ENCODE measurements at places on chromosomes 7 and 10.
A peak's percentile ranks its signal among the peaks of the same experiment; 100 is the strongest.

- DNase-seq: no peak
Observed at GRCh38 chr7:134903073-134903790, 83.1 kb upstream of the AGBL3 start.

DNA sequence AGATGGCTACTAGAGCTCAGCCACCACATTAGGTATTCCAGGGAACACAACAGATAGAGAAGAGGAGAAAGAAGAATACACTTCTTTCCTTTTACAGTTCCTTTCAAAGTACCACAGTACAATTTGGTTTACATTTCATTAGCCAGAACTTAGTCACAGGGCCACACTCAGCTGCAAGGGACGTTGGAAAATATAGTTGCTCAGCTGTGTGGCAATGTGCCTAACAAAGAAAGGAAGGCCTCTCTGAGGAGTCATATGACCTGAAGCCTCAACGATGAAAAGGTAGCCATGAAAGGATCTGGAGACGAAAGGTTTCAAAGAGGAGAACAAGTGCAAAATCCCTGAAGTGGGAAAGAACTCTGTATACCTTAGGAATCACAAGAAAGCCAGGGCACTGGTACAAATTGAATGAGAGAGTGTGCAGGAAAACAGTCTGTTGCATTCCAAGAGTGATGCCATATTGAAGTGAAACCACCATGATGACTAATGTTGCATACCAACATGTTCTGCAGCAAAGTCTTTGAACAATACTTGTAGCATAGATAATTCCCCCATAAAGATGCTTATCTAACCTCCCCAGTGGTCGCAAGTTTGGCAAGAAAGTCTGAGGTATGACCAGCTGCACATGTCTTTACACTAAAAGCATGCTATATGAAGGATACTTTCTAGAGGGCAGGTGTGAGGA lies 278.9 kb downstream of the HPSE2 start:
- no peak for DNase-seq

DNA sequence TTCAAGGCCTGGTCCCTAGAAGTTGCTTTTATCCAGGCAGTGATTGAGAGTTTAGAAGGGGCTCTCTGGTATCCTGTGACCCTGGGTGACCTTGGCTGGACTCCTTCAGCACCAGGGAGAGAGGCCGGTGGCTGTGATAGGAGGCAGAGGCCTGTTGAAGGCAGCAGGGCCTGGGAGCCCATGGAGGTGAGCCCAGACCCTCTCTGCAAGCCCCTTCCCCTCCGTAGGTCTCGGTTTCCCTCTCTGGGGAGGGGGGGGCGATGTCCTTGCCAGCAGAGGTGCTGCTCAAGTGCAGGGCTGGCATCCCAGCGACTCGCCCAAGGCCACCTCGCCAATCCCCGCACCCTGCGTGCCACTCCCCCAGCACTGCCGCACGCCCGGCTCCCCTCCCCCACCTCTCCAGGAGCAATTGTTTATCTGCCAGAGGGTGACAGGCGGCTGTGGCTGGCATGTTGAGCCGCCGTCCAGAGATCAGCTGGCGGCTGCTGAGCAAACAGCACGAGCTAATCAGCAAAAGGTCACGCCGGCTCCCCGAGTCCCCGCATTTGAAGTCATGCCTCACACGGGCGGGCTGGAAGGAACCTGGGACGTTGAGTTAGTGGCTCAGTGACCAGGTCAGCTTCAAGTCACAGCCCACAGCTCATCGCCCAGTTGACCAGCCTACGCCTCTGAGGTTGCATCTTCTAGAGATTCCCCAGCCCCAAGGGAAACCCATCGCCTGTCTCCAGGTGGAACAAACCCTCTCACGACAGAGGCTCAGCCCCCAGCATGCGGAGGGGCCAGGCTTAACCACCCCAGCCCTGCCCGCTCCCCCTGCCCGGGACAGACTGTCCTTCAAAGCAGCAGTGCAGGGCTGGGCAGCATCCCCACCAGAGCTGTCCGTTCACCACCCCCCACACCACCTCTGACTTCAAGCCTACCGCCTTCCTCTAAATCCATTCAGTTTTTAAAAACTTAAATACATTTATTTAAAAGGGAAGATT lies 43.7 kb downstream of the ELFN1 start:
- DNase-seq: no peak

GRCh38 chr10:43214071-43214955 lies 52.6 kb downstream of the RASGEF1A start:
- no peak for DNase-seq

DNA sequence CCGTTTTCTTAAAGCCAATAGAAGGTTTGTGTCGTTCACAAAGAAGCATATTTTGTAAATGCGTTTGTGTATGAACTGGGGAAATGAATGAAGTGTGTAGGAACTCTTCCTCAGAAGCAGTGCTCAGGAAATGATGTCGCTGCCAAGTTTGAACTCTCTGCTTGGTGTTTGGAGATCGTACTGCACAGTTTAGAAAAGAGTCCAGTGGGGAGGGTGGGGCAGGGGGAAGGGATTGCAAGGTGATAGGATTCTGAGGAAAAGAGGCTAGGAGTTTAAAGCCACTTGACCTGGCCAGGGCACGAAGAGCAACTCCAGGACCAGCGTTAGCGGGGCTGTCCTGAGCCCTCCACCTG lies 122.2 kb downstream of the CUBN start:
- no peak for DNase-seq

- no peak for DNase-seq
Observed at GRCh38 chr10:70090951-70091350, 38.3 kb downstream of the MACROH2A2 start.

- DNase-seq: no peak
Observed at GRCh38 chr10:126342680-126343079, 45.6 kb downstream of the ADAM12 start.

- no peak for DNase-seq
Observed at GRCh38 chr7:92289321-92289720, 43.5 kb downstream of the ANKIB1 start.

DNA sequence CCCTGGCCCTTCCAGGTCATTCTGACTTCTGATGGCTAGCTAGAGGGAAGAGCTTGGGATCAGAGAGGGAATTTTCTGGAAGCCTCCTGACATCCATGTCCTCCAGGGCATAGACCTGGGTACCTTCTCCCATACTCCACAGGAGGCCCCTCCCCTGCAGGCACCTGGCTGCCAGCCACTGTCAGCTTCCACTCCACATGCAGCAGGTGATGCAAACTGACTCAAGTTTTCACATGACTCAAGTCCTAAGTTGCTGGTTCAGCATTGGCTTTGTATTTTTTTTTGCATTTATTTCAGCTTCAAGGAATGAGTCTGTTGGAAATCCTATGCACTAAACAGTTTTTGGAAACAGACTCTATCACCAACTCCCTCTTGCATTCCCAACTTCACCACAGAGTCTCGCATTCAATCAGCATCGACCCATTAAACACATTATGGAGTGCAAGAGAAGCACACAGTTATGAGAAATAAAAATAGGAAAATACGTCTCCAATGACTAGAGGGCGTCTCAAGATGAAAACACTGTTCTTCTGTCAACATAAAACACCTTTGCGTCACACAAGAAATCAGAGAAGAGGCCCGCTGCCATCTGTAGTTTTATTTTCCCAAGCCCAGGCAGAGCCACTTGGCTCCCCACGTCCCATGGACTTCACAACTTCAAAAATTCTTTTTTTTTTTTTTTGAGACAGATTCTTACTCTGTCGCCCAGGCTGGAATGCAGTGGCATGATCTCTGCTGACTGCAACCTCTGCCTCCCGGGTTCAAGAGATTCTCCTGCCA lies 362.6 kb upstream of the MGMT start:
- no peak for DNase-seq

GRCh38 chr10:89369156-89370105 lies 8.4 kb upstream of the IFIT1B start:
- DNase-seq: no peak

DNA sequence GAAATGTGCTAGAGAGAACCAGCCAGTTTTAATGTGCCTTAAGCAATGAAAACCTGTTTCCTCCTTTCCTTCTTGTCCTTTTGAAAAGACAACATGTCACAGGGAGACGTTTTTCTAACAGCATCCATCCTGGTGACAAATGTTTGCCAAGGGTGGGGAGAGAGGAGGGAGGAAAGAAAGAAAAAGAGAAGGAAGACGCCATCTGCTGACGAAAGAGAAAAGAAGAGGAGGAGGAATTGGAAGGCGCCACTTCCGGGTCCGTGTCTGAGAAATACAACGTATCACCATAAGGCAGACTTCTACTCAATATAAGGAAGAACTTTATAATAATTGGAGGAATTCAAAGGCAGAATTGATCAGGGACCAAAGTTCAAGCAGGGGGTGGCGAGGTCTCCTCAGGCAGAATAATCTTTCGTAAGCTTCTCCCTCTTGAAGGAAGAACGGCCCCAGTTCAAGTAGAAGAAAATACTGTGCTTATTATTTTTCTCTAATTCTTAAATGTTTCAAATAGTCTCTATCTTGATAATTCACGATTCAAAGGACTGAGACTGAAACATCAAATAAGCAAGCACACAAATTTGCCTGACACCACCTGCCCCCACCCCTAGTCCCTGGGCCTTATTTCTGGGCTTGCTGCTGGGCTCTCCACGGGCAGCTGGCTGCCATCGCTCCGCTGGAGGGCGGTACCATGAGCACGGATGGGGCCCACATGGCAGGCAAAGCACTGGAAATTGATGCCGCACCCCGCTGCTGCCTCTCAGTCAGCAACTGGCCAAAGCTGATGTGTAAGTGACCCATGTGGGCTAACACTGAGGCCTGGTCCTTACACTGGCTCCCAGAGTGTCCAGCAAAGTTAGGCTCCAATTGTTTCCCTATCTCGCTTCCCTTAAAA lies 273.7 kb upstream of the KLF14 start:
- DNase-seq: no peak

GRCh38 chr10:57336341-57336740 lies 931.4 kb downstream of the IPMK start:
- DNase-seq: no peak

- DNase-seq: no peak
Observed at GRCh38 chr10:126749015-126749655, 78.6 kb upstream of the C10orf90 start.

GRCh38 chr7:37248396-37248861 lies 200.2 kb downstream of the ELMO1 start:
- no peak for DNase-seq

GRCh38 chr7:73841689-73842066 lies 638 bp downstream of the METTL27 start:
- DNase-seq: no peak

GRCh38 chr7:52507546-52508255 lies 527.7 kb upstream of the POM121L12 start:
- DNase-seq: no peak

- no peak for DNase-seq
Observed at GRCh38 chr10:122656308-122656705, 43.3 kb downstream of the C10orf120 start.

- no peak for DNase-seq
Observed at GRCh38 chr7:37825038-37825437, 23.4 kb upstream of the NME8 start.

- DNase-seq: no peak
Observed at GRCh38 chr7:127741764-127742375, 89.9 kb downstream of the SND1 start.

GRCh38 chr7:111499027-111499426 lies 63.3 kb downstream of the IMMP2L start:
- no peak for DNase-seq

- DNase-seq: no peak
Observed at GRCh38 chr10:133329491-133330202, 7.0 kb downstream of the CALY start.

GRCh38 chr10:125159486-125159931 lies 854 bp downstream of the CTBP2 start:
- DNase-seq: peak; percentile 90

- no peak for DNase-seq
Observed at GRCh38 chr7:44595934-44596635, 10.3 kb upstream of the OGDH start.

- no peak for DNase-seq
Observed at GRCh38 chr7:33485747-33486493, 356.6 kb downstream of the BBS9 start.

- DNase-seq: peak; percentile 73
Observed at GRCh38 chr7:45681596-45682357, 107.6 kb downstream of the ADCY1 start.

DNA sequence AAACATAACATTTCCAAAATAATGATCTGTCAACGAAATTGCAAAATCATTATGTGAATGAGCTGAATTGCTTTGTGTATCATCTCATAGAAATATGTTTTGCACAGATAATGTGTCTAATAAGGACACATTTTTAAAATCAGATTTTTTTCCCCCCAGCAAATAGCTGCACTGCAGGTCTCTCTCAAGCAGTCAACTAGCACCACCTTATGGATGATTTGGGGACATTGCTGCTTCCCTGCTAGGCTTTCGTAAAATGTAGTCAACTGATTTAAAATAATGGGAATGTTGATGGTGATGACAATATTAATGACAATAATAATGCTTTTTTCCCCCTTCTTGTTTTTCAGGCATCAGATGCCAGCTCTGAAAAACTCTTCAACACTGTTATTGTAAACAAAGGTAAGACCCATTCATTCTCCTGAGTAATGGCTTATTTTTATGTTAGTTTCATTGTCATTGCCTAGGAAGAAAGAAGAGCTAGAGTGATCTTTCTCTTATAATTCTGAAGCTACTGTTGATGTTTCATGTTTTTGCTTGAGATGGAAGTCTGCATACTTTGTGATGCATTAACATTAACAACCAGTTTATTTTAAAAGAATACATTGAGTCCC lies 433.6 kb upstream of the GALNT17 start:
- no peak for DNase-seq

- DNase-seq: peak; percentile 53
Observed at GRCh38 chr10:132861116-132861691, 75.3 kb upstream of the NKX6-2 start.

DNA sequence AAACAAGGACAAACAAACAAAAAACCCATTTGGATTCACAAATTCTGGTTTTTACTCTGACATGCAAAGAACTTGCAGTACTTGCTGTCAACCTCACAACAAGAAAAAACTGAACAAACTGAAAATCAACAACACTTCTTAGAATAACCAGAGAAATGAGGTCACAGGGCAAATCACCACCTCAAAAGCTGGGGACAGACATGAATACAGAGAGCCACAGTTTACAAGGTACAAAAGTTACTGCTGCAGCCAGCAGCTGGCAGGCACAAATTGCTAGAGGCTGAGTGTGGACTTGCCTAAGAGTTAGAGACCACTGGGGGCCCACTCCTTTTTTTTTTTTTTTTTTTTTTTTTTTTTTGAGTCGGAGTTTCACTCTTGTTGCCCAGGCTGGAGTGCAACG lies 15.0 kb upstream of the RNF32 start:
- no peak for DNase-seq

DNA sequence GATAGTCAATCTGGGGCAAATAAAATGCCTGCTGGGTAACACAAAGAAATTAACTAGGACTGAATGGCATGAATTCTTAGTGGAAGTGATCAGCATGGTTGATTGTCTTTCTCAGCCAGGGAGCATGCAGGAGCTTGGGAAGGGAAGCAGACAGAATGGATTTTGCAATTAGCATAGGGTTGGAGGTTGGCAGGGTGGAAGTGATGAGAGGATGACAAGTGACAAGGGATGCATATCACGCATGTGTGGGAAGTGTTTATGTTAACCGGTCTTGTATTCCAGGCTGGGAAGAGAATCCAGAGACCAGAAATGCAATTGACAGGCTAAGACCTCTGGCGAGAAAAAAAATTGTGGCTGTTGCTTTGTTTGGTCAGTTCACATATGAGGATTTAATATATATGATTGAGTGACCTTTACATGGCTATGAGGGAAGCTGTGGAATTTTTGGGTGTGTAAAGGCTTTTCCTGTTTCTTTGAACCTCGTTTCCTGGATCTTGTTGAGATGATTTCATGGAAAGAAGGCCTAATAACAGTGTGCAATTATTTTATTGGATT lies 8.3 kb downstream of the MDFIC start:
- no peak for DNase-seq
